Activated CD4-positive, alpha-beta T cell treated with anti-CD3 and anti-CD28 coated beads for 36 hours (primary cell): ENCODE measurements at places on chromosomes 7 and 10. TPM values are rescaled to one million over a fixed set of nuclear protein-coding genes. Genes with fewer than 3 reads are reported as not detected.

DNA sequence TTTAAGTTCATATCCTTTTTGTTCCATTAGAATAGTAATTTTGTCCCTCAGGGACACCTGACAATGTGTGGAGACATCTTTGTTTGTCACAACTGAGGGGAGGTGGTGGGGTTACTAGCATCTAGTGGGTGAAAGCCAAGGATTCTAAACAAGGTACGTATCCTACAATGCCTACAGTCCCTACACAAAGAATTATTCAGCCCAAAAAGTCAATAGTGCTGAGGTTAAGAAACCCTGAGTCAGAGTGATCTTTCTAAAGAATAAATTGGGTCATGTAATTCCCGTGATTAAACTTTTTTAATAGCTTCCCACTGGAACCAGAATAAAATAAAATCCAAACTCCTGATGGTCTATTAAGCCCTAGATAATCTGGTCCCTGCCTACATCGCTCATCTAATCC lies 2.7 kb upstream of the ANXA7 start:
- H3K4me1 ChIP-seq = peaks cover 27% of the 10 kb centered on the region
- no peak overlapping the region for H3K4me3 ChIP-seq
- H3K27me3 ChIP-seq = peaks cover 3% of the 10 kb centered on the region
- no peak overlapping the region for H3K27ac ChIP-seq

DNA sequence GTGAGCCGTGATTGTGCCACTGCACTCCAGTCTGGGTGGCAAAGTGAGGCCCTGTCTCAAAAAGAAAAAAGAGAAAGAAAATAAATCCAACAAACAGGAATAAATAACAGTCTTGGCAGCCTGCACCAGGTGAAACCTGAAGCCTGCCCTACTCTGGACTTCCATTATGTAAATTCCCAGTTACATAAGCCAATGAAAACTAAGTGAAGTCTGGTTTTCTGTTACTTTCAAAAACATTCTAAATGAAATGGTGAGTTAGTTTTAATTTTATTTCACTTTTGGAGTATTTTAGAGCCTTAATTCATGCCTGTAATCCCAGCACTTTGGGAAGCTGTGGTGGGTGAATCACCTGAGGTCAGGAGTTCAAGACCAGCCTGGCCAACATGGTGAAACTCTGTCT lies 22.5 kb upstream of the HIBADH start:
- no peak overlapping the region for H3K27ac ChIP-seq
- no peaks in the 10 kb centered on the region for H3K36me3 ChIP-seq
- peaks cover 9% of the 10 kb centered on the region for H3K27me3 ChIP-seq
- H3K4me3 ChIP-seq = no peak overlapping the region
- no peak for DNase-seq

- peaks cover 68% of the 10 kb centered on the region for H3K4me1 ChIP-seq
- H3K36me3 ChIP-seq = no peaks in the 10 kb centered on the region
- peak overlapping the region; percentile 96 for H3K27ac ChIP-seq
These were observed 51.2 kb upstream of the CARD11 start for GRCh38 chr7:3094701-3095445.

DNA sequence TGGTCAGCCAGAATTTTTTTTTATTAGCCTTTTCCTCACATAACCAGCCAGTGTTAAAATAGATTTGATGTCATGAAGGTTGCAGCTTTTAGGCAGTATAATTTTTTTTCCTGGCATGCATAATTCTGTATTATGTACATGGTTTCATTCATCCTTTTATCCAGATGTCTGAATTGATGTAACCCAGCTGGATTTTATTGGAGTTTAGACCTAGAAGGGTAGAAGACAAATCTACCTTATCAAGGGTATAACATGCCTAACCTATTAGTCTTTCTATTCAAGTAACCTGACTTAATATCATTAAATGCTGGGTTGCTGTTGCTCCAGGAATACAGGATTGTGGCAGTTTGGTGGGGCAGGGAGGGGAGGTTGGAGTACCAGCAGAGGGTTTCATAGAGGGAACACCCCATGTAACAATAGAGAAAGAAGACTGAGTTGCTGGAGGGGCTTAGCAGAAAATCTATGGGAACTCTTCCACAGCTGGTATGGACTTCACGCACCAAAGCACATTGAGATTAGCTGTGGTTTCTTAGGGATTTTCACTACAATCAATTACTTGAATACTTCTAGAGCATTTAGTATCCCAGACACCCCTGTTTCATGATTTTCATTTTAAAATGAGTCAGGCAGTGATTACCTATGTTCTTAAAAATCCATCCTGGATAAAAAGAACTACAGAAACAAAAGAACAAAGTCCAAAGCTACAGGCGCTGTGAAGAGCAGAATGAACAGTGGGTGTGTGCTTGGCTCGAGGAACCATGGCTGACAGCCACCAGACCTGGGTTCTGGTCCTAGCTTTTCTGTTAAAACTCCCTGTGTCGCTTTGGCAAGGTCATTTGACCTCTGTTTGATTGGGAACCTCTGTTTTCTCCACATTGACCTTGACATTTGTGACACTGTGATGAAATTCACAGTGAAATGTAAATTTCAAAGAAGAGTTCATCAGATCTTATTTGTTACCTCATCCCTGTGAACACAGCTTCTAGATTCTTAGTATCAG lies 93.5 kb downstream of the CREM start:
- no peaks in the 10 kb centered on the region for H3K36me3 ChIP-seq
- peak overlapping the region; percentile 37 for H3K27ac ChIP-seq
- H3K4me1 ChIP-seq = peaks cover 52% of the 10 kb centered on the region
- no peak for DNase-seq

DNA sequence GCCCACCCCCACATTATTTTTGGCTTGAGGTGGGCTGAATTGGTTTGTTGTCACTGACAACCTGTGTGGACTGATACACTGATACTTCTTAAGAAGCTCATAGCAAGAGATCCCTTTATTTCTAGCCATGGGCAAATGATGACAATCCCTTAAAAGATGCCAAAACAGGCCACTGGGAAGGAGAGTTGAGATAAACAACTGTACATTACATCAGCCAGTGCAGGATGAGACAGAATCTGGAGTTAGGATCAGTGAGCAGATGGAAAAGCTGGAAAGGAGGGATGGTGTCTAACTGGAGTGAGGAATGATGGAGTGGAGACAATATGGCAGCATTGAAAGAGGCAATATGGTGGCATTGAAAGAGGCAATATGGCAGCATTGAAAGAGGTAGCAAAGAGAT lies 195.9 kb upstream of the LYZL2 start:
- H3K27ac ChIP-seq = no peak overlapping the region
- peaks cover under 1% of the 10 kb centered on the region for H3K4me1 ChIP-seq
- no peak overlapping the region for H3K4me3 ChIP-seq
- no peak for DNase-seq
- no peaks in the 10 kb centered on the region for H3K27me3 ChIP-seq

- no peaks in the 10 kb centered on the region for H3K27me3 ChIP-seq
- no peaks in the 10 kb centered on the region for H3K36me3 ChIP-seq
- no peak overlapping the region for H3K4me3 ChIP-seq
These were observed 21.0 kb upstream of the LMTK2 start for GRCh38 chr7:98085674-98086073.

- DNase-seq = peak; percentile 72
- no peaks in the 10 kb centered on the region for H3K27me3 ChIP-seq
- H3K4me1 ChIP-seq = peaks cover 55% of the 10 kb centered on the region
- peaks cover 2% of the 10 kb centered on the region for H3K36me3 ChIP-seq
These were observed 73.1 kb upstream of the UCN3 start for GRCh38 chr10:5291501-5292195.

DNA sequence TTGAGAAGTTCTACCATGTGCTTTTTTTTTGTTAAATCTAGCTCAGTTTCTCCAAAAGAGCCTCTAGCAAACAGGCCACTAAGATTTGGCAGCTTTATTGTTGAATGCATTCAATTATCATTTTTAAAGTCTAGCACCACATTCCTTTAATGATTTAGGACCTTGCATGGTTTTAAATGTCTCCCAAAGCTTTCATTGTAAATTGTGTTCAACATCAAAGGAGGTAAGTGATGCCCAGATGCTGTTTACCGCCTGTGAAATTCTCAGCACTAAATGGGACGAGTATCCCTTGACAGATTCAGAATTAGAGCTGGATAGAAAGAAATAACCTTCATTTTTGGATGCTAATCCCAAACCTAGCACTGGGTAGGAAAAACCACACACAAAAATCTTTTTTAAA lies 112.1 kb upstream of the FAM204A start:
- DNase-seq = no peak
- H3K27me3 ChIP-seq = peaks cover 26% of the 10 kb centered on the region
- no peak overlapping the region for H3K4me3 ChIP-seq
- H3K36me3 ChIP-seq = peaks cover 2% of the 10 kb centered on the region

DNA sequence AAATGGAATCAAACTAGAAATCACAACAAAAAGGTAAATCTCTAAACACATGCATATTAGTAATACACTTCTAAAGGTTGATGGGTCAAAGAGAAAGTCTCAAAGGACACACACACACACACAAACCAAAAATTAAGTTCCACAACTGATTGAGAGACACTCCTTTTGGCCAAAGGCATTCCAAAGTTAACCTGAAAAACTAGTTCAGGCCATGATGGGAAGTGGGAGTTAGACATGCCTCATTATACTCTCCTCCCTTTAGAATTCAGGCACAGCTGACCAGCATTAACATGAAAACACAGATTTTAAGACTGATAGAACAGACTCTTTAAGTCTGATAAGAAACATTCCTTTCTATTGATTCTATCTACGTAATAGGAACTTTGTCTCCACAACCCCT lies 332.4 kb upstream of the IGFBP3 start:
- no peaks in the 10 kb centered on the region for H3K36me3 ChIP-seq
- no peaks in the 10 kb centered on the region for H3K4me1 ChIP-seq
- no peak overlapping the region for H3K4me3 ChIP-seq

The OR2A12 gene
- not detected for total RNA-seq

The XRCC2 gene
- 19.3 TPM for total RNA-seq
